Endothelial cell of coronary artery (primary cell): ENCODE measurements at places on chromosomes 3 and 15. TPM values are rescaled to one million over a fixed set of nuclear protein-coding genes. Genes with fewer than 3 reads are reported as not detected.

The EFHB gene
- 0.27 and 0.28 TPM in 2 replicates for total RNA-seq

The PRTG gene
- 1.3 and 1.4 TPM in 2 replicates for total RNA-seq

The KLF15 gene
- total RNA-seq: 0.63 and 0.75 TPM in 2 replicates

The PLSCR4 gene
- total RNA-seq: 34.5 and 94.1 TPM in 2 replicates
